Stimulated activated effector memory CD8-positive, alpha-beta T cell treated with anti-CD3 and anti-CD28 coated beads, Interleukin-12 subunit alpha, Interleukin-12 subunit beta, amount 100 ng/mL, for 72 hours (primary cell): ENCODE measurements at places on chromosomes 13 and 19.

GRCh38 chr19:17716309-17716929 is 2.9 kb upstream of the MAP1S start:
- no peak for DNase-seq

GRCh38 chr19:56678205-56678604 is 6.6 kb upstream of the ZNF835 start:
- no peak for DNase-seq

- no peak for DNase-seq
Measured at GRCh38 chr13:70960841-70961443, 852.7 kb upstream of the KLHL1 start.

DNA sequence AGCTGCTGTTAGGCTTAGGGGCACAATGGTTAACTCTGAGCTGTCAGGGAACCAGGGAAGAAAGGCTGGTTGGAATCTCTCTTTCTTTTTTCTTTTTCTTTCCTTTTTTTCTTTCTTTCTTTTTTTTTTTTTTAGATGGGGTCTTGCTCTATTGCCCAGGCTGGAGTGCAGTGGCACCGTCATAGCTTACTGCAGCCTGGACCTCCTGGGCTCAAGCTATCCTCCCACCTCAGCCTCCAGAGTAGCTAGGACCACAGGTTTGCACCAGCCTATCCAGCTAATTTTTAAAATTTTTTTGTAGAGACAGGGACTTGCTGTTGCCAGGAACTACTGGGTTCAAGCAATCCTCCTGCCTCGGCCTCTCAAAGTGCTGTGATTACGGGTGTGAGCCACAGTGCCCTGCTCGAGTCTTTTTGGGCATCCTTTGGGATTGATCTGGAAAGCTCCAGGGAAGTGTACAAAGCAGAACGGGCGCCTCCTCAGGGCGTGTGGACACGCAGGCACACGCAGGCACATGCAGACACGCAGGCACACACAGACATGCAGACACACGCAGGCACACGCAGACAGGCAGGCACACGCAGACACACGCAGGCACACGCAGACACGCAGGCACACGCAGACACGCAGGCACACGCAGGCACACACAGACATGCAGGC is 99.2 kb downstream of the GADD45B start:
- DNase-seq: no peak

DNA sequence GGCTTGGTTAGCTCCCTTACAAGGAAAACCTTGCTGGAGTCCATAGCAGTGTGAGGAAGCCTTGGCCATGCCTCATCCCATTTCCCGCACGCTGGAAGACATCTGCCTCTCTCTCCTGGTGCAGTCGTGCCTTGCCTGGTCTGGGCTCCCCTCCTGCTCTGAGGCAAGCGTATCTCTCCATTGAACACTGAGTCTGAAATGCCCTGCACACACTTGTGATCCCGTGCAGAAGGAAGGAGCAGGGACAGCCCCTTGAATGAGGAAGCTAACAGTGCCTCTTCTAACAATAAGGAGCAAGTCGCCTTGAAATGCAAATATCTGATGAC is 407 bp upstream of the ZNF440 start:
- DNase-seq: no peak

DNA sequence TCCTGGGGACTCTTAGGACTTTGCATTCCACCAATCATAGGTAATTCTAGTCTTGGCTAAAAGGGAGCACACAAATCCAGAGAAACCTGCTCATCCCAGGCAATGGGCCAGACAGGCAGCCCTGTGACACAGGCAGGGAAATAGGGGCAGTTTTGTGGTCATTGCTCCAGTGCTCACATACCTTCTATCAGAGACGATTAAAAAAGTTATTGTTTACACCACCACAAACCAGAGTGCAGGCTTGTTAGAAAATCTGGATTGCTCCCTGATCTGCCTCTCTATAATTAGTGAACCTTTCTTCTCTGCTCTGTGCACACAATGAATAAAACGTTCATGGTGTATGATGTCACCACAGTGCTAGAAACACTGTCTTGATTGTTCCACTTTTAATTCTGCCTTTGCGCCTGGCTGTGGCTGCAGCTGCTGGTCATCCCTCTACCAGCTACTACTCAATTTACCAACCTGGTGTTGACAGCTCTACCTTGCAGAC is 121.6 kb upstream of the SPATA13 start:
- DNase-seq: no peak

DNA sequence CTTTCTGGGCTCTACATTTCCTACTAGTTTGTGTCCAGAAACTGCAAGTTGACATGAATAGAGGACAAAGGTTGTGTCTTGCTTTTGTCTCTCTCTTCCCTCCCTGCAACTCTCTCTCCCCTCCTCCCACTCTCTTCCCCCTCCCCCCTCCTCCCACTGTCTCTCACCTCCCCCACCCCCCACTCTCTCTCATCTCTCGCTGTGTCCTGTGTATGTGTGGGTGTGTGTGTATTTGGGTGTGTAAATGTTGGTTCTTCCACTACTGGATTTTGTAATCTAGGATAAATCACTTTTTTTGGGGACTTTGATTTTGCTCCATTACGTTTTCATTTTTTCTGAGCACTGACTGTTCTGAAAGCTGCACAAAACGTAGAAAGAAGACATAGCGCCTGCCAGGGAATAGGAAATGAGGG is 48.4 kb downstream of the AKAP11 start:
- no peak for DNase-seq

DNA sequence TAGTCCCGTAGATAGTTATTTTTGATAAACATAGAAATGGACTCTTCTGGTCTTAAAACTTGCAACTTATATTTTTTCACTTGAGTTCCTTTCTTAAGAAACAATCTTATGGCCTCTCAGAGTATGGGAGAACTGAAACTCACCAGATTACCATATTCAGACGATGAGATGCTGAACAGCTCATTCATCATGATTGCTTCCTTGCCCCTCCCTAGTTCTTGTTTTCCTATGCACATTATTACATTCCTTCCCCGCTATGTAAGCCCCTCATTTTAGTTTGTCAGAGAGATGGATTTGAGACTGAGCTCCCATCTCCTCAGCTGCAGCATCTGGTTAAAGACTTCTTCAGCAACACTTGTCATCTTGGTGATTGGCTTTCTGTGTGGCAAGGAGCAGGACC is 158.5 kb downstream of the SLITRK6 start:
- DNase-seq: no peak

- DNase-seq: peak; percentile 60
Measured at GRCh38 chr13:42574435-42575311, 721 bp downstream of the TNFSF11 start.

DNA sequence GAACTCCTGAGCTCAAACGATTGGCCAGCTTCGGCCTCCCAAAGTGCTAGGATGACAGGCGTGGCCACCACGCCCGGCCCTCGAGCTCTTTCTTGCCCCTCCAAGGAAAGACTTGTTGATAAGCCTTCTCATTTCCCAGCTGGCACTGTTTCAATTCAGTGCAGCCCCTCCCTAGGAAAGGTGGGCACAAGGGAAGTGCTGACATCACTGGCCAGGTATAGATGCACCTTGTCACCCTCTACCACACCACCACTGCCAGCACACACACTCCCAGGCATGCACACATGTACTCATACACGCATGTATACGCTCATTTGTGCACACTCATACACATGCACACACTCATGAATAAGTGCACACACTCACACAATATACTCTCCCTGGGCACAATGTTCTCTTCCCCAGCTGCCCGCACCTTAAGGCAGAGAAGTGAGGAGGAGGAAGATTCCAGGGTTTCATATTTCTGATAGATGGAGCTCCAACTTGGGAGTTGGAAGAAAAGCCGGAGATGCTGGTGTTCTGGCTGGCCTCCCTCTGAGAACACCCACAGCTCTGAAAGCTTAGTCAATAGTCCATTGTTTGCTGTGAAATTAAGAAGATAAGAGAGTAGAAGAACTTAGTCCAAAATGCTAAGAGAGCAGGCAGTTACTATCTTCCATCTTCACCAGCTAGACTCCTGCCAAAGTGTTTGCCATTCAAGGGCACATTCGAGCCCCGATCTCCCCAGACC is 196.7 kb downstream of the FOXO1 start:
- DNase-seq: no peak

DNA sequence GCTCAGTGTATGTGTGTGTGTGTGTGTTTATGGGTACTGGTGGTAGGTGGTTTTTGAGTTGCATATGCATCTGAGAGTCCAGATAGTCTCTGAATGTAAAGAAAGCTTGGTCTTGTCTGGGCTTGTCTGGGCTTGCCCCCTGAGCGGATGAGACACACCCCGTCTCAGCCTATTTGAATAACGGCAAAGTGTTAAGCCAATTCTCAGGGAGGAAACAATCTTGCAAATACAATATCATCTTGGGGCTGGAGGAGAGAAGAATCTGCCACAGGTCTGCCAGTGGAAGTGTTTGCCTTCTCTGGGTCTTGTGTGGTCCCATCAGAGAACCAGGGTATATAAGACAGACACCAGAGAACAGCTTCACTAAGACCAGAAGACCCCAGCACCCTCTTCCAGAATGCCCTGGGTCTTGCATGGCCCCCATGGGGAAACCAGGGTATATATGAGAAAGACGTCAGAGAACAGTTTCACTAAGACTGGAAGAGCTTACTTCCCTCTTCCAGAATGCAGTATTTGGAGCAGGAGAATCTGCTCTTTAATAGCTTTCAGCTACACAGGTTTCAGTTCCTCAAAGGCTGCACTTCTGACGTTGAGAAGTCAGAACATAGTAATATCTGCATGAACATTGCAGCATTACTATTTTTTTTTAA is 13.3 kb downstream of the CD70 start:
- no peak for DNase-seq

DNA sequence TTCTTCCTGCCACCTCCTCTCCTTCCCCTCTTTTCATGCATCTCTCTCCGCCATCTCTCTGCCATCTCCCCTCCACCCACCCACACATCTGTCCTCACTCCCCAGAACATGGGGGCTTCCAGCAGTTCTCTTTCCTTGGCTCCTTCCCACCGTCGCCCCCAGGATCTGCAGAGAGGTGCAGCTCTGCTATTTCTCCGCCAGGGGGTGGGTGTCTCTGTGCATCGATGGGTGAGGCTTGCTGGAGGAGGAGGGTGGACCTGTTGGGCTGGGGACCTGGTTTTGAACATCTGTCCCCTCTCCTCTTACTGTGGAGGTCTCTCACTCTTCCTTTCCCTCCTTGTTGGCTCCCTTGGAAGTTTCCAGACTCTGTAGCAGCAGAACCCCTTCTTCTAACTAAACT is 51.7 kb downstream of the MYH14 start:
- DNase-seq: no peak

- DNase-seq: no peak
Measured at GRCh38 chr13:101140087-101140770, 276.1 kb downstream of the NALCN start.

GRCh38 chr13:41019011-41019487 is at the start of gene ELF1:
ELF1 (minus strand) TSS chr13:41019316; CDS start chr13:40982054, 37,262 bp downstream.
- DNase-seq: peak; percentile 23

DNA sequence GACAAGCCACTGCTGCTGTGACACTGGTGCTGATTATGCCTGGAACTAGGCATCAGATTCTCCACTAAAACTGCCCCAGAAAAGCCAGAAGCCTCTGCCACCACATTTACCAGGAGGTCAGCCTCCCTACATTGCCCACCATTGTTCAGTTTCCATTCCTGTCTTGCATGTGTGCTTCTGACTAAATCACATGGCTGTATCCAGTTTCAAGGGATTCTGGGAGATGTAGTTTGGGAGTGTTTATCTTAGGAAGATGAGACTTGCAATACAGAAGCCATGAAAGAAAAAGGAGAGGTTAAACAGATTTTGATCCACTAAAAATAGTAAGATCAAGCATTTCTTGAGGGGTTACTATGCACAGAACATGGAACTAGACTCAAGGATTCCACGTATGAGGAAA is 40.7 kb upstream of the SERPINE3 start:
- DNase-seq: no peak

- DNase-seq: no peak
Measured at GRCh38 chr19:15105044-15105443, 2.2 kb upstream of the SYDE1 start.

- no peak for DNase-seq
Measured at GRCh38 chr13:19345916-19346422, 164.3 kb upstream of the TUBA3C start.

GRCh38 chr19:8593931-8594330 is 16.6 kb downstream of the ADAMTS10 start:
- no peak for DNase-seq
